Stimulated activated CD8-positive, alpha-beta memory T cell treated with anti-CD3 and anti-CD28 coated beads, Interleukin-4, amount 100 ng/mL, for 1 hour (primary cell): ENCODE measurements at places on chromosomes 16 and 17.

- peak; percentile 56 for DNase-seq
These were observed at the start of gene CARHSP1 for GRCh38 chr16:8868416-8869211. Gene CARHSP1, minus strand, starts transcription at chr16:8869006. Its CDS starts 9,678 bp downstream, at chr16:8859328.

- no peak for DNase-seq
These were observed 34.9 kb upstream of the CACNG4 start for GRCh38 chr17:66929591-66929990.

- DNase-seq = no peak
These were observed 7.7 kb downstream of the CHAD start for GRCh38 chr17:50460831-50461526.

- DNase-seq = no peak
These were observed 246.9 kb upstream of the KCNJ16 start for GRCh38 chr17:69828087-69828486.

DNA sequence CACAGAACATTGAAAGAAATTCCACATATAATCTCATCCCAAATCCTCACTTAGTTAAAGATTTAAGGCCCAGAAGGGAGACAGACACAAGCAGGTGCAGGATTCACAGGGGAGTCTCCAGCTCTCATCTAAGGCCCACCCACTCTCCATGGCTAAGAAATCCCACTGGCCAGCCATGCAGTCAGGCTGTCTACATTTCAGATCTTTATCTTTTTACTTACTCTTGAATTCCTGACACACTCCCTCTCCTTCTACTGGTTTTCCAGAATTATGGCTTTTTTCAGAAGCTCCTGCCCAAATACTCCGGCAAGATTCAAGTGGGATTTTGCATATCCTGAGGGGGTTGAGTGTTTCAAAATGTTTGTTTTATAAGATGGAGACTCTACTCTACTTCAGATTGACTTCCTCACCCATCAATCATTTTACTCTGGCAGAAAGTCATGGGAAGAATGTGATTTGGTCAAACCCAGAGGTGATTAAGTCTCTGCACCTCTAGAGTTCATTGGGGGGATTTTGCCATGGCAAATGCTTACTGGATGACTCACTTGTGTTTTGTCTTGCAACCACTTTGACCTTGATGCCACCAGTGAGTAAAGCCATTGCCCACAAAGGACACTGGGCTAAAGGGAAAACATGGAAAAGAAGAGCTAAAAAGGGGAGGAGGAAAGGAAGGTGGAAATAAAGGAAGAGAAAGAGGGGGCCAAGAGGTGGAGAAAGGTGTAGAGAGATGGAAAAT, 688.8 kb upstream of the SALL1 start:
- no peak for DNase-seq

DNA sequence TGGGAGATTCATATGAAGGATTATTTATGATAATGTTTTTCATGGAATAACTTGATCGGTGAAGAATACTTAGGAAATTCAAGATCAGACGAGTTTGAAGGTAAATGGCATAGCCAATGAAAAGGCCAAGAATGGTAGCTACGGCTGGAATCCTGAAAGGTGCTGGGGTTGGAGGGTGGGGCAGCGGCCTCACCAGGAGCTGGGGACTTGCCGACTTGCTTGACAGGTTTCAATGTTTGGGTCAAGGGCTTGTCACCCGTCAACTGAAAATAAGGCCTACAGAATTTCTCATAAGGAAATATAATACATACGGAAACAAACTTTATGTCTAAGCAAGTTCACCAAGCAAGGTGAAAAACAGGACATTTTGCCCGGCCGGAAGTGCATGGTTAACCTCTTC, 9.9 kb downstream of the CRYM start:
- no peak for DNase-seq

- DNase-seq = no peak
These were observed 28.5 kb upstream of the CREBBP start for GRCh38 chr16:3908951-3909437.

DNA sequence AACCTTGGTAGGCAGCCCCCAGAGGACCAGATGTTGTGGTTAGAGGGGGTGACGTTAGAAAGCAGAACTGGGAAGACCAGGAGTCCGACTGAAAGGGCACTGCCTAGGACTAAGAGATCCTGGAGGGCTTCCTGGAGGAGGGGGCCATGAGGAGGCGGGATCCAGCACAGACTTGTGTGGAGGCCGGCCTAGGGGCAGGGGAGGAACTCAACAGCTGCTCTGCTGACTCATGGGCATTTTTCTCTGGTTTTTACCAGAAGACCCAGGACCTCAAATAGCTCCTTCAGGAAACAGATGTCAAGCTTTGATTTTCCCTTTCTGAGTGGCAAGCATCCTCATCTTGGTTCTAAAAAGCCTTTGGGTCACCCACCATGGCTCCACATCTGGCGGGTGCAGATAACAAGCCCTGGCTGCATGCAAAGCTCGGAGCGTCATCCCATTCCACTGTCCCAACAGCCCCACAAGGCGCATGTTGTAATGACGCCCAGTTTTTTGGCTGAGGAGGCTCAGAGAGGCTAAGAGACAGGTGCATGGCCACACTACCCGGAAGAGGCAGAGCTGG, 29.0 kb downstream of the IL21R start:
- DNase-seq = no peak

GRCh38 chr16:3137267-3137666, 2.4 kb downstream of the ZNF213 start:
- DNase-seq = no peak

- peak; percentile 32 for DNase-seq
These were observed 875 bp downstream of the PRKCB start for GRCh38 chr16:23836404-23837311.

GRCh38 chr16:12329246-12329995, 352.9 kb downstream of the SNX29 start:
- DNase-seq = no peak

DNA sequence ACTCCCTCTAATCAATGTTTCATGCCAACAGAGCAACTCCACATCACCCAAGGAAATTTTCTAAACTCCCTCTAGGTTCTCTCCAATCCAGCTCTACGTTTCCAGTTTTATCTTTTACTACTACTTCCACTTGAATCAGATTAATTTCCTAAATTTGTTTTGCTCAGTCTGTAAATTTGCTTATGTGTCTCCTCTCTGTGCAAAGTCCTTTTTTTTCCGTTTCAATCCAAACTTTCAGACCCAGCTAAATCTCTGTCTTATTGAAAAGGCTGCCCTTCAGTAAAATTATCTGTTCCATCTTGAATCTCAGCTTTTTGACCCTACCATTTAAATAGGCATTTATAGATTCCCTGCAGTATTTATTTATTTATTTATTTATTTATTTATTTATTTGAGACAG, 61.4 kb upstream of the COX10 start:
- no peak for DNase-seq

- DNase-seq = no peak
These were observed 1.0 kb downstream of the VTN start for GRCh38 chr17:28368915-28369683.

DNA sequence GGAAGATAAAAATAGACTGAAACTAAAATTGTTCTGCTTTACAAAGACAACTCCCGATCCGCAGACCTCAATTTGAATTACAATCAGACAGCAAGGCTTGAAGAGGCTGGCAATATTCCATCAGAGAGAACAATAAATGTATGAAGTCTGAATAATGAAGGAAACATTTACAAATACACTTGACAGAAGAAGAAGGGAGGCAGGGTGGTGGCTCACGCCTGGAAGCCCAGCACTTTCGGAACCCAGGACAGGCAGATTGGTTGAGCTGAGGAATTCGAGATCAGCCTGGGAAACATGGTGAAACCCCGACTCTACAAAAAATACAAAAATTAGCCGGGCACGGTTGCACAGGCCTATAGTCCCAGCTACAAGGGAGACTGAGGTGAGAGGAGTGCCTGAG, 14.6 kb downstream of the ODF4 start:
- DNase-seq = no peak

DNA sequence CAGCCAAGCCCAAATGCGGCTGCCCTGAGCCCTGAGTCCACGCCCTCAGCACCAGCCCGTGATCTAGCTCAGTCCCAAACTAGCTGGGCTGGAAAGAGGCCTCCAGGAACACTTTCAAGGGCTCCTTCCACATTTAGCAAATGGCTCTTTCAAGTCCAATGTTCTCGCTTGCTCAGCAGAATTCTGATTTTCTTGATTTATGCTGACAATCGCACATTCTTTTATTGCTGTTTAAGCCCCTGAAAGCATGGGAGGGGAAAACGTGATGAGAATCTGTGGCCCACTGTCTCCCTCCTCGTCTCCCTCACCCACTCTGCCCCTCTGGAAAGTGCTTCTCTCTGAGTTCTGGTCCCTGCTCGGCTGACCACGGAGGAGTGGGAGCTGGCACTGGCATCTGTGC, 293.8 kb downstream of the FOXL1 start:
- no peak for DNase-seq

DNA sequence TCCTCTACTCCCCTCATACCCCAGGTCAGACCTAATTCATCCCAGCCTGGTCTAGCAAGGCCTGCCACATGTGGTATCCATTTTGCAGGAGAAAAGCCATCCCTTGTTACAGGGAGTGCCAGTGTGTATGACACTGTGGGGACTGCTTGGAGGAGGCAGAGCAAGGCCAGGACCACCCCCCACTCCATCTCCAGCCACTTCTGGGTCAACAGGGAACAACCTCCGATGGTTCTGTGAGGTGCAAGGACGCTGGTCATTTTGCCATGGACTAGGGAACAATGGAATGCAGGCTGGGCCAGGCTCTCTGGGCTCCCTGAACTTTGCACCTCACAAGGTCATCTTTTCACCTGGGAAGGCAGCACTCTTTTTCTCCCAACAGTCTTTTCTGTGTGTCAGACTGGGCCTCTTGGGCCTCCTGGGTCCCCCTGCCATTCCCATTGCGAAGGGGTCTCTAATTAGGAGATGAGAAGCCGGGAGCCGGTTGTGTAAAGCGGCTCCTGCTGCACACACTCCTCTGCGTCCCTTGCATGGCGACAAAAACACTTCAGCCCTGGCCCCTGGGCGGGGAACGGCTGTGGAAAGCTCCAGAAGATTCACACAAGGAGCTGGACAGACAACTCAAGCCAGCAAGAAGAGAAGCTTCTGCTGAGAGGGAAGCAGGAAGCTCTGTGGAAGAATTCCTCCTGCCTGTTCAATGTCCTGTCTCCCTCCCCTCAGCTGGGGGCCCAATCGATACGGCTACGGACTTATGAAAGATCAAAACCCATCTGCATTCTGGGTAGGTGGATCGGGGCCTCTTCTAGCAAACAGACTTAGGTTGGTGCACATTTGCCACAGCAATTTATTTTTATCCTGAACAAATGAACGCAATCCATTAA, 38.5 kb upstream of the MTSS2 start:
- no peak for DNase-seq

DNA sequence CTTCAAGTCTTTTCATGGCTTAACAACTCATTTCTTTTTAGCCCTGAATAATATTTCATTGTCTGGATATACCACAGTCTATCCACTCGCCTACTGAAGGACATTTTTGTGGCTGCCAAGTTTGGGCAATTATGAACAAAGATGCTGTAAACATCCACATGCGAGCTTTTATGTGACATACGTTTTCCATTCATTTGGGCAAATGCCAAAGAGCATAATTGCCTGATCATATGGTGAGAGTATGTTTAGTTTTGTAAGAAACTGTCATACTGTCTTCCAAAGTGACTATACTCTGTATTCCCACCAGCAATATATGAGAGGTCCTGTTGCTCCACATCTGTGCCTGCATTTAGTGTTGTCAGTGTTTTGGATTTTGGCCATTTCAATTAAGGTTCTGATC, 81.3 kb downstream of the ELAC2 start:
- no peak for DNase-seq

- no peak for DNase-seq
These were observed 190.1 kb upstream of the FOXF1 start for GRCh38 chr16:86320237-86320595.

DNA sequence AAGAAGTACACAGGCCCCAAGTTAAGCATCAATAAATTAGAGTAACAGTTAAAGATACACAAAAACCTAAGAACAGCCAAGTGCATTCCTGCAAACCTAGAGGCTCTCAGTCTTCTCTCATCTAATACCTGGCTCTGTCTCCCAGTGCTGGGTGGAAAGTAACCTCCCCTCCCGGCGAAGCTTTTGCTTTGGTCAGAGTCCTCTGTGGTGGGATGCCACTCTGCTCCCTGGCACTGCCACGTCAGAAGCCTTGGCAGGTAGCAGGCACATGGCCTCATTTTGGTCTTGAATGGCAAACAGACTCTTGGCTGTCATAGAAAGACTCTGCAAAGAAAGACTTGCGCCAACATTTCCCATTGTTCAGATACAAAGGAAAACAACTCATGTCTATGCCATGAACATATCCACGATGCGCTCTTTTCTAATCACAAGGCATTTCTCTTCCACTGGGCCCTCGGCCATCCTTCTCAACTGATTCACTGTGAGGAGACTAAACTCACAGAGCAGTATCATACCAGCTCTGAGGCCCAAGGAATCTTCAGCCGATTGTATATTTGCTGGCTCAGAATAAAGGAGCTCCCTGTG, 21.2 kb downstream of the MTHFSD start:
- no peak for DNase-seq

DNA sequence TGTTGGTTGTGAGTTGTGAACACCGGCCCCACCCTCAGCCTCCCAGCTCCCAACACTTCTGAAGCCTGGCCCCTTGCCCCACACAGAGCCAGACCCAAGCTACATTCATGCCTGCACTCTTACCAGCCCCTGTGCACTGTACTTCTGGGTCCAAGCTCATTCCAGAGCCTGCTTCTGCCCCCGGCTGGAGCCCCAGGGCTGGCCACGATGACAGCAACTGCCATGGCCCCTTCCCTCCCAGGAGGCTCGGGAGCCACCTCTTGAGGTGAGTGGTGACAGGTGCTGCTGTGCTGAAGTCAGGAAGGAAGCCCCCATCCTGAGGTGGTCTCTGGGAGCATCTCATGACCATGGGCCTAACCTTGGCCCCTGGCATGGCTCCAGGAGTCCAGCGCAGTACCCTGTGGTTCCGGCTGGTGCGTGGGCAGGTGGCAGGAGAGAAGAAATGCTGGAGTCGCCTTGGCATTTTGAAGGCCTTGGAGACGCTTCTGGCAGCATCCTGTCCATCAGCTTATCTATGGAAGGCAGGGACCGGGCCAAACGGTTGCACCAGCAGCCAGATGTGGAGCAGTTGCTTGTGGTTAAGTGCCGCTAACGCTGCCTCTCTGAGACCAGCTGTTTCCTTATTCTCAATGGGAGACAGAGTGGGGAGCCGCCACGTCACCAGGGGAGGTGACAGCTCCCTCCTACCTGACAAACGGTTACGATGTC, 3.9 kb upstream of the CDT1 start:
- no peak for DNase-seq

- DNase-seq = peak; percentile 21
These were observed 3.1 kb downstream of the EVI2A start for GRCh38 chr17:31318298-31318801.
